Subcutaneous preadipocyte (primary cell): ENCODE measurements at places on chromosomes 1 and 21. TPM values are rescaled to one million over a fixed set of nuclear protein-coding genes. Genes with fewer than 3 reads are reported as not detected.

Gene AZIN2
- total RNA-seq: 6.3 and 10.3 TPM in 2 replicates

Gene C1QA
- not detected in 2 replicates for total RNA-seq

Gene PRRX1
- 384 and 523 TPM in 2 replicates for total RNA-seq

Gene TMEM52
- total RNA-seq: 0.37 and 0.59 TPM in 2 replicates

Gene TRIM46
- 2.9 and 3.3 TPM in 2 replicates for total RNA-seq

Gene PLA2G2A
- total RNA-seq: not detected in 2 replicates

Gene PPM1J
- total RNA-seq: 1.1 and 1.6 TPM in 2 replicates

Gene HNRNPCL4
- not detected in 2 replicates for total RNA-seq

Gene FCRL2
- not detected in 2 replicates for total RNA-seq

Gene DCST1
- not detected in 2 replicates for total RNA-seq

Gene DNAI4
- 3.5 and 5.1 TPM in 2 replicates for total RNA-seq

Gene CD160
- total RNA-seq: not detected in 2 replicates

Gene KPRP
- total RNA-seq: not detected in 2 replicates

Gene LDLRAD1
- total RNA-seq: not detected in 2 replicates

Gene FCRL5
- total RNA-seq: not detected in 2 replicates

Gene TENT5C
- not detected in 2 replicates for total RNA-seq

Gene KCNC4
- 1.1 and 1.4 TPM in 2 replicates for total RNA-seq

Gene GPR157
- 4.8 and 7.6 TPM in 2 replicates for total RNA-seq

Gene APP
- total RNA-seq: 231 and 315 TPM in 2 replicates

Gene CCDC27
- not detected in 2 replicates for total RNA-seq

Gene OSCP1
- total RNA-seq: 7.4 and 8.1 TPM in 2 replicates

Gene MSH4
- under 0.01 and 0.20 TPM in 2 replicates for total RNA-seq

Gene BTBD8
- total RNA-seq: 2.9 and 3.5 TPM in 2 replicates

Gene ARHGAP30
- not detected in 2 replicates for total RNA-seq

Gene CD84
- under 0.01 TPM in 1 of 2 replicates, not detected in the other for total RNA-seq

Gene CFHR2
- not detected in 2 replicates for total RNA-seq

Gene SLC16A4
- total RNA-seq: 6.3 and 11.0 TPM in 2 replicates

Gene FCGR3B
- not detected in 2 replicates for total RNA-seq

Gene AQP10
- total RNA-seq: not detected in 2 replicates

Gene HNRNPR
- 65.4 and 90.5 TPM in 2 replicates for total RNA-seq

Gene CD34
- under 0.01 and 0.39 TPM in 2 replicates for total RNA-seq

Gene MPL
- total RNA-seq: not detected in 2 replicates

Gene SPATA17
- total RNA-seq: 0.98 and 1.1 TPM in 2 replicates

Gene CD53
- total RNA-seq: not detected in 2 replicates

Gene TRIM17
- total RNA-seq: under 0.01 TPM in 1 of 2 replicates, not detected in the other
